ENCODE measurements at places on chromosomes 11 and 22. TPM values are rescaled to one million over a fixed set of nuclear protein-coding genes. Genes with fewer than 3 reads are reported as not detected.

DNA sequence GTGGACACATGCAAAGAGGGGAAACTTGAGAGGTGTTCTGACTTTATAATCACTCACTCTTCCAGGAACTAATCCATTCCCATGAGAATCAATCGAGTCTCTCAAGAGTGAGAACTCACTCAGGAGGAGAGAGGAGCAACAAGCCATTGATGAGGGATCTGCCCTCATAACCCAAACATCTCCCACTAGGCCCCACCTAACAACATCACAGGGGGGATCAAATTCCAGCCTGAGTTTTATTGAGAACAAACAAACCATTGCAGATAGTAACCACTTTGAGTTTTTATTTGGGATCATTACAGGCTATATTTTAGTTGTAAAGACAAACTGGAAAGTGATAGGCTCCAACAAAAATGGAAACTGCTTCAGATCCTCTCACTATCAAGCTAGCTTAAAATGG, 328.8 kb upstream of the CTSC start:
- no peak for DNase-seq

DNA sequence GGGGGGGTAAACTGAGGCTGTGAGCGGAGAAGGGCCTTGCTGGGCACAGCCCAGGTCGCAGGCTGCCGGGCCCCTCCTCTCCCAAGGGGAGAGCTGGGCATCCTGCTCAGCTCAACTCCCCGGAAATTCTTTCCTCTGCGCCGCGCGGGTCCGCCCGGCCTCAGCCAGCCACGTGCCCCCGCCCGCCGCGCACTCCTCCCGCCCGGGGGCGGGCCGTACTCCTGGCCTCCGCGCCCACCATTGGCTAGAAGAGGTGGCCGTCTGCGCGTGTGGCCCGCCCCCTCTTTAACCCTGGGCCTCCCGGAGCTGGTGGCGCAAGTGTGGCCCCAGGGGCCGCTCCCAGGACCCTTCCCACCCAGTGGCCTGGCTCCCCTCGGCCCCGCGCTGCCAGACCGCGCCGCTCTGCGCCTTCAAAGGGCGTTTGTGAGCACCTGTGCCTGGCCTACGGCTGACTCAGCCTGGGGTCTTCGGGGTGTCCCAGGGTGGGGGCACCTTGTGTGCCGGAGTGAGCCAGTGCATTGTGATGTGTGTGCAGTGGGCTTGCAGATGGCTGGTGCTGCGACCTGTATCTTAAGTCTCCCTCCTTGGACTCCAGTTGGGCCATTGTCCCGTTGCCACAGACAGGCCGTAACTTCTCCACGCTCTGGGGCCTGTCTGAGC, 2.0 kb downstream of the MRGPRF start:
- no peak for DNase-seq

DNA sequence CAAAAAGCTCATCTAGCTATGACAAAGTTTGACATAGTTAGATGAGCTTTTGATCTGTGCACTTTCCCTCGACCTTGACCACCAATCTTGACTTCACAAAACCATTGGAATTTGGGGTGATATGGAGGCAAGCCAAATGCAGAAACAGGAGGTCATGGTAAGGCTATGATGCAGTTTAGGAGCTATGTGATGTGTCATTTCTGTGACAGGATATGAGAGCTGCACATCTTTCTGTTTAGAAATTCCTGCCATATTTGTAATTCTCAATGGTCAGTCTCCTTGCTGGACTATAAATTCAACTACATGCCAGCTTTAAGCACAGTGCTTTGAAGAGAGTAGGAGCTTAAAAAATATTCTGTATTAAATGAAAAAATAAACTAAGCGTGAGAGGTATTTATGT, 12.9 kb downstream of the OR51B6 start:
- no peak for DNase-seq

Gene SOX10
- total RNA-seq = not detected

GRCh38 chr11:113675003-113675561, 31.0 kb downstream of the TMPRSS5 start:
- no peak for DNase-seq

Gene TSPAN18
- total RNA-seq = 1.5 TPM
